ENCODE measurements at places on chromosomes 7 and 10.

GRCh38 chr7:65840446-65840845, 32.4 kb upstream of the VKORC1L1 start:
- DNase-seq = peak; percentile 30

DNA sequence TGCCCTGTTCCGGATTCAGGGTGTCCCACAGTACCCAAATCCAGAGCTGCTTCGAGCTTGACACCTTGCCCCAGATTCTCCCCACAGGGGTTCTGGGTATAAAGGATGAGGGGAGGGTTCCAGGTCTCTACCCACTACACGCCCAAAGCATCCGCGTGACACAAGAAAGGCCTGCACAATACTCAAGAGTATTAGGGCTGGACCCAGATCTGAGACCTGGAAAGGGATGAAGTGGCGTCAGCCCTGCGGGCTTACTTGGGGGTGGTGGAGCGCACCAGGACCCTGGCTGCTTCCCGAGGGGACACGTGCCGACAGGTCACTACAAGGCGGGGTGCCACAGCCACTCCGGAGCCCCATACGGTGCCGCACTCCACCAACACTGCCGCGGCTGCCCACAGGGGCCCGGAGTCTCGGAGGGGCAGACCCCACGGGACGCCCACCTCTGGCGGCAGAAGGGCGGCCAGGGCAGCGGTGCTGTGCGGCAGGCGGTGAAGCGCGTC, 1.3 kb downstream of the TYSND1 start:
- DNase-seq = no peak

DNA sequence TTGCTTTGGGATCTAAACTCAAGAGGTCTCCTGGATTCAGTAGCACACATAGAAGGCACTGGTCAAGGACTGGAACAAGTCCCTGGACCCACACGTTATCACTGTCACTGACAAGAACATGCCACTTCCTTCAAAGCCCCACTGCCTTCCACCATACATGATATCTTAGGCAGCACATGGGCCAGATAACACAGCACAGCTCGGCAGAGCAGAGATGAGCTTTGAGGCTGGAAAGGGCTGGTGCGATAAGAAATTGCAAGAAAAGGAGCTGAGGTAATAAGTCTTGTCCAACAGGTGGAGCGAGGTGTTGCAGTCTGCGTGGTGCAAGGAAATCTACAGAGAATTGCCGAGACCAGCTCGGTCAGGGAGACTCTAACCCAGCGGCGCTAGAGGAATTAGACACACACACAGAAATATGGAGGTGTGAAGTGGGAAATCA, 139.8 kb upstream of the CDK13 start:
- no peak for DNase-seq

DNA sequence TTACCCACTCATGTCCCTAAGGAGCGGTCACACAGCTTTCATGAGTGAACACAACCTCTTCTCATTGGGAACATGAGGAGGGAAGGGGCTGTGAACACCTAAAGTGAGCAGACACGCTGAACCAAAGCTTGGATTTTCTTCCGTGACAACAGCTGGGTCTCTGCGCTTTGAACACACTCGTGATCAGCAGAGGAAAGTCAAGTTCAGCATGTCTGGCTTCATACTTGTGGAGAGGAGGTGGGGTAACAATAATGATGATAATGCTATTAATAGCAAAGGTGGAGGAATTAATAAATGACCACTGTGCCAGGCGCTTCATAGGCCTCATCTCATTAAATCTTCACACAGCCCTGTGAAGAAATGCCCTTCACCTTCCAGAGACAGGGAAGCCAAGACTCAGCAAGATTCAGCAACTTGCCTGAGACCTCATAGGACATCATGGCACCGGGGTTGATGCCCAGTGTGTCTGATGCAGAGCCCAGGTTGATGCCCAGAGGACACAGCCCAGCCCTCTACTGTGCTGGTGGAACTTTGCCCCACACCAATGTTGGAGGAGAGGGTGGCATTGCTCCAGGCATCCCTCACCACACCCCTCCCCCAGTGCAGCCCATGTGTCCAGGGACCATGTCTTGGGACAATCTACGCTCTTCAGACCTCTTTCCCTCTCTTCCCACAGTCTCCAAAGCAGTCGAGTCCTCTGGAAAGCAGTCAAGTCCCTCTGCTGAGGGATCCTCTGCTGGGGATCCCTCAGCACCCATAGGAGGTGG, 40.6 kb downstream of the GSDME start:
- no peak for DNase-seq

DNA sequence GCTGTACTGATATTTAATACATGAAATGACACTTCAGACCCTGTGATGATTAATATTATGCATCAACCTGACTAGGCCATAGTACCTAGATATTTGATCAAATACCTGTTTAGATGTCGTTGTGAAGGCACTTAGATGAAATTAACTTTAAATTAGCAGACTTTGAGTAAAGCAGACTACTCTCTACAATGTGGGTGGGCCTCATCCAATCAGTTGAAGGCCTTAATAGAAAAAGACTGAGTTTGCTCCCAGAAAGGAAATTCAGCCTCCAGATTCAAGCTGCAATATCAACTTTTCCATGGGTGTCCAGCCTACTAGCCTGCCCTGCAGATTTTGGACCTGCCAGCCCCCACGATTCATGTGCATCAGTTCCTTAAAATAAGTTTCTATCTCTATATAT, 68.6 kb upstream of the TMEM168 start:
- DNase-seq = no peak

- DNase-seq = no peak
Observed at GRCh38 chr7:24881623-24882022, 98.4 kb downstream of the OSBPL3 start.

DNA sequence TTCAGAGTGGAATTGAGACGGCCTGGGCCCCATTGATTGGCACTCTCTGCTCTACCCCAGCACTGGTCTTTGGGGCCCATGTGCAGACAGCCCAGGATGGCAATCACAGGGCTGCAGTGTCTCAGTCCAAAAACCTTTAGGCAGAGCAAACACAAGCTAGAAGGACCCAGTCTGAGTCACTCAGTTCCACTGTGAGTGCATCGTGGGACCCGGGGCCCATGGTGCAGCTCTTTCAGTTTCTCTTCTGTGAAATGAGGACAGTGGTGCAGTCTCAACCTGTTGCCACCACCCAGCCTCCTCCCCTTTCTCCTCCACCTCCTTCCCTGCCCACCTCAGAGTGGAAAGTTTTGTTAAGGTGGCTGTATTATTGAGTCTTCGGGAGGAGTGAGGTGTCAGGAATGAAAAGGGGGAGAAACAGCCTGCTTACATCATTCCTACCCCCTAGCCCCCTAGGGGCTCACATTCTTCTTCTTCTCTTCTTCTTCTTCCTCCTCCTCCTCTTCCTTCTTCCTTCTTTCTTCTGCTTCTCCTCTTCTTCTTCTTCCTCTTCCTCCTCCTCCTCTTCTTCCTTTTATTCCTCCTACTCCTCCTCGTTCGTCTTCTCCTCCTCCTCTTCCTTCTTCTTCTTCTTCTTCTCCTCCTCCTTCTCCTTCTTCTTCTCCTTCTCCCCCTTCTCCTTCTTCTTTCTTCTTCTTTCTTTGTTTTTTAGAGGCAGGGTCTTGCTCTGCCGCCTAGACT, 19.5 kb upstream of the CARD11 start:
- DNase-seq = no peak

DNA sequence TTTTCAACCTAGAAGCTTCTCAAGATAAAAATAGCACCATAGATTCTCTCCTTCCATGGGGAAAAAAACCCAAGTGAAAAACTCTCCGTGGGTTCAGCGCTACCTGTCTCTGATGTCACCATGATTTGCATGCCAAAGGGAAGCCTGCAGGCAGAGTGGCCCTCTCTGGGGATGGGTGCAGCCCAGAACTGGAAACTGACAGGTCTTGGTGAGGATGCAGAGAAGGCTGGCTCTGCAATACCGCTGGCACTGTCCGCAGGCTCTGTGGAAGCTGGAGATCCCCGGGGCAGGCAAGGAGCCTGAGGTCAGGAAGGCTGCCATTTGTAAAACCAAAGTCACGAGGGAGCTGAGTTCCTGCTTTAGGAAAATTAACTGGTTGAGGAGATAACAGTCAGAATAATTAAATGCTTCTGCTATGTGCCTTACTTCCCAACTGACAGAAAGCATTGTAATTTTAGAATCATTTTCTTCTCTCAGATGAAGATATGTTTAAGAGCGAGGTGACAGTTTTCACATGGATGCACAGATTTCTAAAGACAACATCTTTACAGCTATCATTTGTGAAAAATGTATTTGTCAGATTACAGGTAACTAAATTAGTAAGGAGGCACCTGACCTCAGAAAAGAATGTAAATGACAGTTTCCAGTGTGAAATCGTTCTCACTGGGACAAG, 731.5 kb upstream of the FZD8 start:
- no peak for DNase-seq

DNA sequence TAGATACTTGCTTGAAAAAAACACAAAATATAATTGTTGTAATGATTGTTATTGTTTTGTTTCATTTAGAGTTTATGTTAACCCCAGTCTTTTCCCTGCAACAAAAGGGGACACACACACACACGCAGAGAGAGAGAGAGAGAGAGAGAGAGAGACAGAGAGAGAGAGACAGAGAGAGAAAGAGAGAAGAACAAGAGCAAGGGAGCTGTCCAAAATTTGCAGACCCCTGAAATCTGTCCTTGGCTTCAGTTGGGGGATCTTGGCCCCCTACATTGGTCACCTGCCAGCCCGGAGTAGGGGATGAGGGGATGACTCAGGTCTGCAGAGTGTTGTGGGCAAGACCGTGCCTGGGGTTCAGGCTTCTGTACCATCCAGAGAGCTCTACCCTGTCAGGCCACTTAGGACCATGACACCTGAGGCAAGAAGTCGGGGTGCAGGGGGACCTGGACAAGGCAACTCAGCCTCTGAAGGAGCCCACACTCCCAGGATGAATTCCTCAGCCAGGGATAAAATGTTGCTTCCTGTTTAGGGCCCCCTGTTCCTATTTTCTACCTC, 73.1 kb downstream of the RAMP3 start:
- DNase-seq = no peak

GRCh38 chr10:126500185-126500584, 111.9 kb upstream of the ADAM12 start:
- no peak for DNase-seq

- no peak for DNase-seq
Observed at GRCh38 chr10:88100281-88100680, 236.9 kb downstream of the PTEN start.

GRCh38 chr10:3222626-3223025, 50.0 kb upstream of the PITRM1 start:
- DNase-seq = no peak

DNA sequence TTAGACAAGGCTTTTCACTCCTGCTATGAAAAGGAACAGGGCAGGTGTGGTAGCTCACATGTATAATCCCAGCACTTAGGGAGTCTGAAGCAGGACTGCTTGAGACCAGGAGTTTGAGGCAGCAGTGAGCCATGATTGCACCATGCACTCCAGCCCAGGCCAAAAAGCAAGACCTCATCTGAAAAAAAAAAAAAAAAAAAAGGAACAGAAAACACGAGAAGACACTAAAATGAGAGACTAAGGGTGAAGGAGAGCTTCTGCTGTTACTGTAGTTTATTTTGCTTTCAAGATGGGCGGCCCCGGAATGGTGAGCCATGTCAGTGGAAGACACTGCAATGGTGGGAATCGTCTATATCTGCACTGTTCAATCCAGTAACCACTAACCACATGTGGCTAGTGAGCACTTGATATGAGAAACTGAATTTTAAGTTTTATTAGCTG, 9.9 kb downstream of the PIP4K2A start:
- no peak for DNase-seq

DNA sequence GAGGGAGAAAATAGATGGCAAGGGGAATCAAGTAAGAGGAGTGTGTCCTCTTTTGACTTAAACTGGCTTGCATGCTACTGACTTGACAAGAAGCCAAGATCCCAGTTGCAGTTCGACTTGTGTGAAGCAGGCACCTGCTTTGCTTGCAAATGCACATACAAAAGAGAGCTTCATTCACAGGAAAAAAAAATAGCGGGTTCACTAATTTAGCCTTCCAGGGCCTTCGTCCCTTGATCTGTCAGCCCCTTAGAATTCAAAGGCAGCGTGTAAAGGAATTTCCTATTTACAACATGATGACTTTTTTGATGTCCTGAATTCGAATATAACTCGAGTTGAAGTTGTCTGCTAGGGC, 192.1 kb downstream of the CELF2 start:
- no peak for DNase-seq

DNA sequence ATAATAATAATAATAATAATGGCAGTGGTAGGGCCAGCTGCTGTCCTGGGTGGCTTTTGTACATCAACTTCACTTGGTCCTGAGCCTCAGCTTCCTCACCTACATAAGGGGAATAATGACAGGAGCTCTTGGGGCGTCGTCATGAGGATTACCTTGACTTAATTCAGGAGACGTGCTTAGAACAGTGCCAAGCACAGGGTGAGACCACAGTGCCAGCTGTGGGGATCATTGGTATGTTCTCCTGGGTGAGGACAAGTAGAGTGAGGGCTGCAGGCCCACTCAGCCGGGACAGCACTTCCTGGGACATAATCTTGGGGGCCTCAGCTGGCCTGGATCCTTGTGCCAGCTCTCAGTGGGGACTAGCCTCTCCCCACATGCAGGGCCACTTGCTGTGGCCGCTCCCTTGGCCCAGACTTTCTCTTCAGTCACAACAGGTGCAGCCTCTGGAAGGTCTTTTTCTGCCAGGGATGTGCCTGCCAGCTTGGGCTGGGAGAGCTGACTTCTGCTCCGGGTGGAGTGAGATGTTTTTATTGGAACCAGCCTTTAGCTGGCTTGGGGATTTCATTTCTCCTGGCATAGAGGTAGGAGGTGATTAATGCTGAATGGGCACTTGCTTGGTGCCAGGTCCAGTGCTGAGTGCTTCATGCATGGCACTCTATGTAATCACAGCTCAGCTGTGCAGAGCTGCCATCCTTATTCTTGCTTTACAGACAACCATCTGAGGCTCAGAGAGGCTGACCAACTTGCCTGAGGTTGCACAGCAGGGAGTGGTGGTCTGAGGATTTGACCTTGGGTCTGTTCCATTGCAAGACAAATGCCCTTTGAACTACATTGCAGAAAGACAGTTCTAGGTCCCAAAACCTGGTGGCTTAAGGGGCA, 45.3 kb downstream of the TSPAN15 start:
- DNase-seq = no peak

DNA sequence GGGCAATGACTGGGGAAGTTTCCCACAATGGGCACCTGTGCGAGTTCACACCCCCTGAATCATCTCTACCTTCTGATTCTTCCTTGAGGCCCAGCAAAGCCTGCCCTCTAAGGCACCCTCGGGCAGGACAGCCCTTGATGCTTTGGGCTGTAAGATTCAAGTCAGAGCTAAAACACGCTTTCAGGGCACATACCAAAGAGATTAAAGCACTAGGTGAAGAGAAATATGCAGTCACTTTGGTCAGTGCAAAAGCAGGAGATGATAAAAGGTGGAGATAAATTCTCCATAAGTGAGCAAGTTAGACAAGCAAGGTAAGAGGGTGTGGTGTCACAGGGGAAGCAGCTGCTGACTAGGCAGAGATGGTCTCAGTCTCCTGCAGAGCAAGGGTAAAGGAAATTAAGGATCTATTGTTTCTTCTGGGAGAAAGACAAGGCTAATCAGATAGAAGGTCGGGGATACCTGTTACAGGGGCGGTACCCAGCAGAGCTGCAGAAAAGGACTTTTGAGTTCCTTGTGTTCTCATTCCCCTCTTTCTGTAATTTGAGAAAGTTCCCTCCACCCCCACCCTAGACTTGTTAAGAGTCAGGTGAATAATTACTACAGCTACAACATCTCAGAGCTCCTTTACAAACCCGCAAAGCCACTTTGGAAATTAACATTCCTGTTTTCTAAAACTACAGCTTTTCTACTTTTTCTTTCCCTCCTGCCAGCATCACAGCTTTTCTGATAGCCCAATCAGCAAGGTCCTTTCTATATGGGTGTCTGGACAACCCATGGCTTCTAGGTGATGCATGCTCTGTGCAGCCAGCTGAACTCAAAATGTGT, 26.4 kb downstream of the PDLIM1 start:
- no peak for DNase-seq
